ENCODE measurements at places on chromosomes 2 and 18. TPM values are rescaled to one million over a fixed set of nuclear protein-coding genes. Genes with fewer than 3 reads are reported as not detected.

ING5 gene
- 36.0 TPM for total RNA-seq

SULT1C4 gene
- total RNA-seq, result 15.5 TPM

GREB1L gene
- total RNA-seq, result 11.1 TPM

CNTNAP5 gene
- total RNA-seq, result 66.2 TPM

PAX8 gene
- total RNA-seq, result 0.69 TPM

ST8SIA5 gene
- total RNA-seq, result 7.8 TPM

KATNAL2 gene
- total RNA-seq, result 5.8 TPM

CPLX4 gene
- total RNA-seq, result not detected

NCL gene
- 137 TPM for total RNA-seq

C2orf15 gene
- 17.5 TPM for total RNA-seq

ATOH8 gene
- total RNA-seq, result 3.2 TPM

GPR45 gene
- total RNA-seq, result 1.8 TPM

C2orf80 gene
- 38.1 TPM for total RNA-seq

SEMA4C gene
- total RNA-seq, result 33.9 TPM

FSIP2 gene
- 2.3 TPM for total RNA-seq

EML6 gene
- total RNA-seq, result 24.0 TPM

MC4R gene
- total RNA-seq, result 14.8 TPM

PCARE gene
- total RNA-seq, result 0.23 TPM

PCGF1 gene
- 9.5 TPM for total RNA-seq

LYPD6B gene
- total RNA-seq, result 5.8 TPM

All from diencephalon (tissue), 1 donor.